ENCODE measurements at places on chromosomes 5 and 9. TPM values are rescaled to one million over a fixed set of nuclear protein-coding genes. Genes with fewer than 3 reads are reported as not detected.

The PITX1 gene
- total RNA-seq: not detected

The TLX3 gene
- total RNA-seq: not detected

The PAEP gene
- not detected for total RNA-seq

The PRELID1 gene
- total RNA-seq: 44.1 TPM

The IL13 gene
- not detected for total RNA-seq

The IL7R gene
- total RNA-seq: 3.6 TPM

The CDC14B gene
- total RNA-seq: 15.5 TPM

The SLC46A2 gene
- total RNA-seq: not detected

The ANKRD33B gene
- total RNA-seq: 2.6 TPM

The PCDHA6 gene
- total RNA-seq: 0.20 TPM

The CHSY3 gene
- 3.6 TPM for total RNA-seq

The WDR38 gene
- not detected for total RNA-seq

The FGD3 gene
- total RNA-seq: 3.2 TPM

The SLC34A3 gene
- not detected for total RNA-seq

The MED7 gene
- 10.6 TPM for total RNA-seq
